ENCODE measurements at places on chromosomes 12 and 14.
A peak's percentile ranks its signal among the peaks of the same experiment; 100 is the strongest.

- DNase-seq = no peak
These were observed 573.0 kb downstream of the FOXG1 start for GRCh38 chr14:29339494-29340172.

GRCh38 chr12:48389409-48389808 lies 38.7 kb upstream of the ZNF641 start:
- DNase-seq = no peak

- DNase-seq = peak; percentile 60
These were observed 161.7 kb downstream of the TMX1 start for GRCh38 chr14:51401756-51402155.

DNA sequence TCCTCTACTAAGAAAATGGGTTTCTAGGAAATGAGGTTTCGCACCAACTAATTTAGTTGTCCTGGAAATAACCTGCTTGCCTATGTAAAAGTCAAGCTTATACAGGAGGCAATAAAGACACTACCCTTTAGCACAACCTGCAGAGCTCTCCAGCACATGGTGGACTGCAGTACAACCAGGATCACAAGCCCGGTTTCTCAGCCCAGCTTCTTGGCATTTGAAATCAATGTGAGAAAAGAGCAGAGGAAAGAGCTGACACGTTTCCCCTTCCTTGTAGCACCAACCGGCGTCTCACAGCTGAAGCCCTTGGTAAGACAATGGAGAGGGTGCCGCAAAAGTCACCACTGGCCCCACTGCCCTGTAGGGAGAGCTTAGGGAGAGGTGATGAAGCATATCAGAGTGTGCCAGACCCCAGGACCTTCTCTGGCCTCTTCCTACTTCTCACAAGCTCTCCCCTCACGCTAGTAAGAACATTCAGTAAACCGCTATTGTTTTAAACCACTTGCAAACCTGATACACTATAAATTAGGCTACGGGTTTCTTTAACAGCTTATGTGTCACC lies 8.6 kb downstream of the SPTLC2 start:
- no peak for DNase-seq

GRCh38 chr14:103091041-103091882 lies 3.3 kb upstream of the EXOC3L4 start:
- peak; percentile 81 for DNase-seq

DNA sequence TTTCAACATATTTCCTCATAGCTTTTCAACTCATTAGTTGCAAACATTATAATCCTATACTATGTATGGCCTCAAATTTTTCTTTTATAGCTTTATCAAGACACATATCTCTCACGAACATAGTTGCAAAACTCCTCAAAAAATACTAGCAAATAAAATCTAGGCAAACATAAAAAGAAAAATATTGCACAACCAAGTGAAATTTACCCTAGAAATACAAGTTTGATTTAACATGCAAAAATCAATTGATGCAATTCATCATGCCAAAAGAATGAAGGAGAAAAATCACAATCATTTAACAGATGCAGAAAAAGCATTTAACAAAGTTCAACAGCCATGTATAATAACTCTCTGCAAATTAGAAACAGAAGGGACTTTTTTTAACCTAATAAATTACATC lies 33.3 kb upstream of the KCNH5 start:
- DNase-seq = no peak

GRCh38 chr12:4164559-4165558 lies 108.7 kb upstream of the CCND2 start:
- DNase-seq = peak; percentile 58

DNA sequence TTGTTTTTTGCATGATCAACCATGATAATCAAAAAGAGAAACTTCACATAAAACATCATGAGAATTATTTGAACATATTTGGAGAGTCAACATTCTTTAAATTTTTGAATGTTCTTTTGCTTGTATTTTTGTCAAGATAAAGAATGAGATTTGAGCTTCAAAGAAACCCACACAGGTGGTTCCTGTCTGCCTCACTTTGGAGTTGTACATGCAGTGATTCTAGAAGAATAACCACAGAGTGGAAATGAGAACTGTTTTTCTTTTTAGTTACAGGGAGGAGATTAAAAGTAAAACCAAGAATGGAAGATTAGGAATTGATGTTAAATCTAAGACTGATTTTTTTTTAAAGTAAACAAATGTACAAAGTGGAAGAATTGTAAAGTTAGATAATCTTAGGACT lies 2.3 kb upstream of the ZNF705A start:
- no peak for DNase-seq

DNA sequence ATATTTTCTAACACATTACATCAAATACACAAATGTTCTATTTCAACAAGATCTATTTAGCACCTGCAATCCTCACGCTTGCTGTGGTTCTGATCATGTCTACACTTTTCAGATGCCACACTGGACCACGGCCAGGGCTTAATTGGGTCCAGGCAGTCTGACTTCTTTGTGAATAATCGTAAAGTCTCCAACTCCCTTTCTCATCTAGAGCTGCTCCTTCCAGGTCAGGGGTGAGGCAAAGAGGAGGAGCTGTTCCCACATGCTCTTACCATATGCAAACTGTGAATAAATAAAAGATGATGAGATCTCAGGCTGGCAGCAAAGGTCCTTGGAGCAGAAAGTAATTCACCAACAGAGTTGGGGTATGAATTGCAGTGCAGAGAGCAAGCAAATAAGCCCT lies 316.6 kb downstream of the GLT1D1 start:
- DNase-seq = no peak

GRCh38 chr14:61577506-61577931 lies 117.8 kb upstream of the HIF1A start:
- no peak for DNase-seq

DNA sequence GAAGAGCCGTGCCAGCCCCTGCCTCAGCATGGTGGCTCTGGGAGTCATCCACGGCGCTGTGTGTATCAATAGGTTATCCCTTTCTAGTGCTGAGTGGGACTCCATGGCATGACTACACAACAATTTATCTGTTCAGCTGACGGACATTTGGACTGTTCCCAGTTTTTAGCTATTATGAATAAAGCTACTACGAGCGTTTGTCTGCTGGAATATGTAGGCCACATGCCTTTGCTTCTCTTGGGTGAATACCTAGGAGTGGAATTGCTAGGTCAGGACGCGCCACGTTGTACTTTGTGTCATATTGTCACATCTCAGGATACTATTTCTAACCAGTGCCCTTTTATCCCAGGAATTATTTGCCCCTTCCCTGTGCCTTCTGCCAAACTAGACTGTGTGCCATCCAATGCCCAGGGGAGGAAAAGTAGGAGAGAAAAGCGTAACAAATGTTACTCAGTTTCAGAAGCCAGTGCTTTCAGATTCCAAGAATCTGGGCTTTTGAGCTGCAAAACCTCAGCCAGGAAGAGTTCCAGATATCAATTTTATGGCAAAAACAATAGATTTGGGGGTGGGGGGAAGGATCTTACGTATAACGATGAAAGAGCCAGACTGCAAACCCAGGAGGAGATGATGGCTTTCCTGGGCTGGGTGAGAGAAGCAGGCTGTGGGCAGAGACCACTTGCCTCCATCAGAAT lies 62.5 kb upstream of the NCOR2 start:
- DNase-seq = no peak

- DNase-seq = no peak
These were observed 10.4 kb downstream of the TMEM229B start for GRCh38 chr14:67477926-67478799.

Data from left ventricle myocardium superior (tissue), 1 donor.